ENCODE measurements at places on chromosomes 12 and 14. TPM values are rescaled to one million over a fixed set of nuclear protein-coding genes. Genes with fewer than 3 reads are reported as not detected.
A peak's percentile ranks its signal among the peaks of the same experiment; 100 is the strongest.

GRCh38 chr12:8823565-8824300 is 1.3 kb downstream of the A2ML1 start:
- DNase-seq, result no peak

- DNase-seq, result peak; percentile 85
These were observed 71.4 kb upstream of the GPR68 start for GRCh38 chr14:91315844-91316267.

- no peak for DNase-seq
These were observed 426.4 kb downstream of the PCNX1 start for GRCh38 chr14:71333705-71334104.

- DNase-seq, result no peak
These were observed 23.8 kb downstream of the RAB35 start for GRCh38 chr12:120092551-120093335.

- DNase-seq, result no peak
These were observed 852.4 kb upstream of the MDGA2 start for GRCh38 chr14:48527832-48528231.

DNA sequence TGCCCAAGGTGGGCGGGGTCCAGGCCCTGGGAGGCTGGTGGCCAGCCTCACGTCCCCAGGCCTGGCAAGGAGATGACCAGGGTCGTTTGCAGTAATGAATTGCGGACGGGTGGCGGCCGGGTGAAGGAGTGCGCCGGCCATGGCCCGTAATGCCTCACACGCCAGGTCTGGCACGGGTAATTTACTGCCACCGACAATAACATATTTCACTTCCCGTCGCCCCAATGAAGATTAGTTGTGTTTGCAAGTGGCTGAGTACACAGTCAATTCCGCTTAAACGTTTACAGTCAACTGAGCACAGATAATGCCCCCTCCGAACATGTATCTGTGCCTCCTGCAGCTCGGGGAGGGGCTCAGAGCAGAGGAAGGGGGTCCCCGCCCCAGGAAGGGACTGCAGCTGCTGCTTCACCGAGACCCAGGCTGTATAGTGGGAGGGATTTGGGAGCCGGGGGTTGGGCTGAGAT is 48.3 kb downstream of the MVK start:
- no peak for DNase-seq

GRCh38 chr12:91877022-91877421 is 268.6 kb downstream of the BTG1 start:
- DNase-seq, result peak; percentile 81

DNA sequence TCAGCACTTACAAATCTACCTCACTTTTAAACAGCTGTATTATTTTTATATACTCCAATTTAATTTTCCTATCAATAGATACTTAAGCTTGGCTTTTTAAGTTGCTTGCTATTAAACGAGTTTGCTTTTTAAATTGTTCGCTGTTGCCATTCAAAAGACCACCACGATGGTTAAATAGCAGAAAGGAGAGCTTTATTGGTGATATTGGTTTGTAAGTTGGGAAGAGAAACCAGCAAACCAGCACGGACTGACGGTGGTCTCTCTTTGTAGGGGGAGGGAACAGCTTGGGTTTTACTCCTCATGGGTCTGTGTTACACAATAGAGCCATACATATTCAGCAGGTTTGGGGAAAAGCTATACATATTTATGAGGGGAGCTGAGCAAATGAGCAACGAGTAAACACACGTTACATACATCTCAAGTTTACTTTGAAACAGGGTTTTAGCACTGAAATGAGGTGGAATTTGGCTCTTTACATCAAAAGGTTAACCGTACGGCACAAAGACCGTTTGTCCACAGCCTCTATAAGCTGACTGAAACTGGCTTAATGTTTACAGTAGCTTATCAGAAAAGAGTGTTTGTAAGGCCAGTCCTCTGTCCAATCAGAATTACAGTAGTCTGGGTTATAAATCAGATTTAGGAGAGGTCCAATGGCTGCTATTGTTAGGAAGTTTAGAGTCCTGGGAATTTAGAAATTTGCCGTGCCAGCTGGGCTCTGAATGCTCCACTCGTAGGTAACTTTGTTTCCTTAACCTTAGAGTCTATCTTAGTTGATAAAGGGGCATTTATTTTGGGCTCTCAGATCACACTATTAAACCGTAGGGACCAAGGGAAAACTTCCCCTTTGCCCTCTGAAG is 69.7 kb upstream of the DHRS4 start:
- DNase-seq, result no peak

- DNase-seq, result no peak
These were observed 5.3 kb downstream of the HSD17B6 start for GRCh38 chr12:56768424-56768823.

DNA sequence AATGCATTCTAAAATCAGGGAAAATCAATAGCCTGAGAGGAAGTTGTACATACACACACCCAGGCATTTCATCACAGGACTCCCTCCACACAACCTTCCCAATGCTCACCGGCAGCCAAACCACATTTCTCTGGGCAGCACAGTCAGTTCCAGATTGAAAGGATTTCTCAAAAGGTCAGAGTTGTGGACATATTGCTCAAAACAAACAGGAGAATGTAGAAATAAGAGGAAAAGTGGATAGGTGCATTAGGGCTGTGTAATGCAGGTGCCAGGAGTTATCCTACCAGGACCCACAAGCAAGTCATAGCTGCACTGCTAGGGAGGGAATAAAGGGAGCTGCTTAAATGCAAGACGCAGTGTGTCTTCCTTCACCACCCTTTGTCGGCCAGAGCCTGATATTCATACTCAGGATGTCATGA is 62.9 kb downstream of the GCH1 start:
- DNase-seq, result no peak

DNA sequence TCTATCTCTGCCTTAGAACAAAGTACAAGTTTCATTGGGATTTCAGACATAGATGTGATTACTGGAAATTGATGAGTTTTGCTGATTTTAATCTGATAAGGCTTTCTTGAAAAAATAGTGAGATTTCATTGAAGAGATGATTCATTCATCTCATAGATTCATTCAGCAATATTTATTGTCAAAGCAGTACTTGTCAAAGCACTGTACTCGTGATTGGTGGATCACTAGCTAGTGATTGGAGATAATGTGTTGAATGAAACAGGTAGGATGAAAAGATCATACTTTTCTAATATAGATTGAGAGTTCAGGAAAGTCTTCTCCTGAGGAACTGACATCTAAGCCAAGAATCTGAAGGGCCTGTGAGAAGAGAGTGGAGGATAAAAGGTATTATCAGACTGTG is 71.0 kb downstream of the KTN1 start:
- DNase-seq, result no peak

DNA sequence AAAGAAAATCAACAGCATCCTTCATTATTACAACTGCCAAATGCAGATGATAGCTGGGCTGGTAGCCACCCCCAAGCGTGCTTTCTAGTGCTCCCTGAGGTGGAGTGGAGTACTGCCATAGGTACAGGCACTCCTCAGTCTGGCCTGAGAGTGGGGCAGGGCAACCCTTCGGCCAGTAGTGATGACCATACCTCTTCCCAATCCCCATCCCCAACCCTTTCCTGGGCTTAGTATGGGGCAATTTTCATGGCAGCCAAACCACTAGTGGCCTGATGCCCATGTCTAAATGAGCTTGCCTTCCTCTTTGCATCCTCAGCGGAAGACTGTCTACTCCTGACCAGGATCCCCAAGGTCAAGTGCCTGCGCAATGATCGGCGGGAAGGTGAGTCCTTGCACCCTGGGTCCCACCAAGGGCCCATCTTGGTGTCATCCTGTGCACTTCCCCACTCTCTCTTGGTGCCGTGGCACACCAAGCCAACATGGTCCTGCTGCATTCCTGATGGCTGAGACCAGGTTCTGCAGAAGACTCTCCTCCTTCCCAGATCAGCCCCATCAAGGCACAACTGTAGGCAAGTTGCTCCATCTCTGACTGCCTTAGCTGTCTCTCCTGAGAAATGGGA is 65.8 kb downstream of the GALNT16 start:
- DNase-seq, result no peak

DNA sequence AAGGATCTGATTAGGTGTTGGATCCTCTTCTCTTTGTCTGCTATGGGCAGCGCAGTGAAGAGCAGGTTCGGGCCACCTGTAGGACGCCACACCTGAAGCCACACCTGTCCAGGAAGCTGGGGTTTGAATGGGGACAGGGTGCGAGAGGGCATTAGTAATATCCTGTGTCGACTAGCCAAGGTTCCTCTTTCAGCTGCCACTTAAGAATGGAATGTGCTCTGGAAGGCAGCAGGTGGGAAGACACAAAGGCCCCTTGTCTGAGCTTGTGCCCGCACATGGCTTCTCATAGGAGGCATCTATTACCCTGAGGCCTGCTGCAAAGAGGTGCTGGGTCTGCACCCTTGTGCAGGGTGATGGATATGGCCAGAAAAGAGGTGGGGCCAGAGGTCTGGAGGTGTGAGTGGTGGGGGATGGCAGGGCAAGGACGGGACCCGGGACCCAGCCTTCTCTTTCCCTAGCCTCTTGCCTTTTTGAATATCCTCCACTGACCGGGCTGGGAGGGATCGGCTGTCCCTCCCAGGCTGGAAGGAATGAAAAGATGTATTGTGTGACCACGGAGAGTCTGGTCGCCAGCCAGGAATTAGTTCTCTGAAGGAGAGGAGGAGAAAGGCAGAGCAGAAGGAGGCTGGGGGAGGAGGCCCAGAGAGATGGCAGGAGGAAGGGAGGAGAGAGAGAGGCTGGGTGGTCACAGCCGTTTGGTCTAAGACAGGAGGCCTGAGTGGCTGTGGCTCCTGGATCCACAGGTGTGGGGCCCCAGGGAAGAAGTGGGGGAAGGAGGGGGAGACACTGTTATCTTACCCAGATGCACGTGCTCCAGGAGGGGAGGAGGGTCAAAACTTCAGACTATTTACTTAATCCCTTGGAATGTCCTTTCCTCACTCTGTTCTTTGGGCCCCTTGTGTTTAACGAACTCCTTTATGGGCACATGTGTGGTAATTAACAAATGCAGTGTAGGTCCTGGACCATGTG is 101.5 kb downstream of the SMOC1 start:
- no peak for DNase-seq

GRCh38 chr12:95551913-95552516 is 739 bp upstream of the USP44 start:
- no peak for DNase-seq

GRCh38 chr12:79033788-79034187 is 169.2 kb downstream of the SYT1 start:
- DNase-seq, result no peak

RGS6 gene
- total RNA-seq, result 2.0 TPM

AREL1 gene
- total RNA-seq, result 50.2 TPM

YARS2 gene
- 31.1 TPM for total RNA-seq

HOXC9 gene
- not detected for total RNA-seq
